Mesenchymal stem cell (in vitro differentiated cells and primary cell): ENCODE measurements at places on chromosomes 16 and 17.
A peak's percentile ranks its signal among the peaks of the same experiment; 100 is the strongest.

- H3K4me3 ChIP-seq = no peak overlapping the region
- H3K36me3 ChIP-seq = no peaks in the 10 kb centered on the region
- H3K27me3 ChIP-seq = no peaks in the 10 kb centered on the region
- peaks cover 39% of the 10 kb centered on the region for H3K4me1 ChIP-seq
- H3K27ac ChIP-seq = no peak overlapping the region
- no peak for DNase-seq
Measured at GRCh38 chr17:83053739-83054451, 25.5 kb upstream of the METRNL start.

DNA sequence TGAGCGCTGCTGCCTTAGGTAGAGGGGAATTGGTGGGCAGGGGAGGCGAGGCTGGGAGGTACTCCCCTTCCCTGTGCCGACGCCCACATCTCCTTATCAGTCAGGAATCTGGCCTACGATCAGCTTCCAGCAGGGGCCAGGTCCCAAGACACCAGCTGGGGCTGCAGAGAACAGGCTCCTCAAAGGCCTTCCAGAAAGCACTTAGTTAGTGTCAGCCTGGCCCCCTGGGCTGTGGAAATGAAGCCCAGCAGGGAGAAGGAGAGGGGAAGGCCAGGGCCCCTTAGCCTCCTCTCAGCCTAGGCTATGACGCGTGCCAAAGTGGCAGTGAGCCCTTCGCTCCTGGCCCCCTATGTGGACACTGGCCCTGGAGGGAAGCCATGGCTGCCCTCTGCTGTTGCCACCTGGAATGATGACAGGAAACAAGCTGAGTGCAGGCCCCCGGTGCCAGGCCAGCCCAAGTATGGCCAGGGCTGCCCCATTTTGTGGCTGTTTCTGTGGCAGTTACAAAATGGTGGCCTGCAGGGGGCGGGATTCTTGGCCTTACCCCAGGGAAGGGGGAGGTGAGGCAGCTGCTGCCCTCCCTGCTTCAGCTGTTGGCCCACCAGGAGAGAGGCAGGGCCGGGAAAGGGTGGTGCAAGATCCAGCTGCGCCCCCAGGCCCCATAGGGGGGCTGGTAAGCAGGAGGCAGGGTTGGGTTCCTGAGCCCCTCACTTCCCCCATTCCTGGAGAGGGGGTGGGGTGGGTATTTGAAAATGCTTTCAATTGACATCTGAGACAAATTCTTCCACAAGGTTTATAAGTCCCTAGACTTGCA lies 11.3 kb downstream of the TBX4 start:
- H3K36me3 ChIP-seq = no peaks in the 10 kb centered on the region
- H3K4me1 ChIP-seq = peaks cover 4% of the 10 kb centered on the region
- no peak overlapping the region for H3K4me3 ChIP-seq
- H3K27ac ChIP-seq = no peak overlapping the region
- no peak for DNase-seq
- H3K27me3 ChIP-seq = peaks cover 91% of the 10 kb centered on the region

DNA sequence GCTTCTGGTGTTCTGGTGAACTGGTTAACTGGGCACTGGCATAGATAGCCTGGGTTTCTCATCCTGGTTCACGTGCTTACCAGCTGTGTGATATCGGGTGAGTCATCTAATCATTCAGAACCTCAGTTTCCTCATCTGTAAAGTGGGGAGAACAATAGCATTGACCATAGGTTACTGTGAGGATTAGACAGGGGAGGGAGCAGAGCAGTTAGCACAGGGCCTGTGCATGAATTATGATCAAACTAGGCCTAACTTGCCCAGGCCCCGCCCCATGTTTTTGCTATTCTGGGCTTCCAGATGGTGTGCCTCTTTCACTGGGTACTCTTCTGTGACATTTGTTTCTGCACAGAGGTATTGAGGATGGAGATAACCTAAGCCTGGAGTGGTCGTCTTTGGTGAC lies 4.6 kb upstream of the KLHL36 start:
- H3K27ac ChIP-seq = peak overlapping the region; percentile 58
- H3K4me3 ChIP-seq = no peak overlapping the region
- H3K27me3 ChIP-seq = no peaks in the 10 kb centered on the region
- H3K4me1 ChIP-seq = peaks cover 40% of the 10 kb centered on the region
- DNase-seq = no peak

- peaks cover 33% of the 10 kb centered on the region for H3K4me1 ChIP-seq
- peak within 1 kb of the TSS; percentile 71 for H3K27ac ChIP-seq
- no peaks in the 10 kb centered on the region for H3K27me3 ChIP-seq
- peaks cover 23% of the 10 kb centered on the region for H3K36me3 ChIP-seq
- DNase-seq = peak; percentile 92
Measured at GRCh38 chr17:42681976-42682721, at the start of gene CNTNAP1. Gene CNTNAP1, plus strand, starts transcription at chr17:42682531. Its CDS starts 299 bp downstream, at chr17:42682830.

- peak overlapping the region; percentile 95 for H3K4me3 ChIP-seq
- H3K27me3 ChIP-seq = no peaks in the 10 kb centered on the region
- H3K27ac ChIP-seq = peak overlapping the region; percentile 93
- H3K36me3 ChIP-seq = peaks cover 4% of the 10 kb centered on the region
- peaks cover 14% of the 10 kb centered on the region for H3K4me1 ChIP-seq
- DNase-seq = peak; percentile 37
Measured at GRCh38 chr17:42016411-42016831, 818 bp downstream of the DNAJC7 start.
